ENCODE measurements at places on chromosomes 7 and 10. TPM values are rescaled to one million over a fixed set of nuclear protein-coding genes. Genes with fewer than 3 reads are reported as not detected.

Gene KCND2
- not detected for total RNA-seq

Gene OR2A1
- total RNA-seq = not detected

Gene PRRT4
- 0.41 TPM for total RNA-seq

Gene INA
- 26.7 TPM for total RNA-seq

Gene GNAT3
- not detected for total RNA-seq

Gene ADGRA1
- 0.02 TPM for total RNA-seq

Gene GPR37
- 0.71 TPM for total RNA-seq

Gene ASB10
- not detected for total RNA-seq

Gene PTPRZ1
- not detected for total RNA-seq

Gene AGAP9
- 9.3 TPM for total RNA-seq

Gene TMEM196
- total RNA-seq = not detected

Gene KLF14
- total RNA-seq = not detected

Gene FGFR2
- 0.22 TPM for total RNA-seq

Gene PRLHR
- total RNA-seq = not detected

Gene SFTPD
- total RNA-seq = 0.48 TPM

Gene NPSR1
- total RNA-seq = not detected

Gene SFRP4
- total RNA-seq = 4.2 TPM

Gene MLXIPL
- 1.3 TPM for total RNA-seq

Gene INHBA
- 0.50 TPM for total RNA-seq

Gene BMPER
- 11.0 TPM for total RNA-seq

Gene DPP6
- not detected for total RNA-seq

Gene GIMAP8
- total RNA-seq = not detected

Gene POR
- 154 TPM for total RNA-seq

Gene TMEM176A
- 0.15 TPM for total RNA-seq

Gene KIAA1549
- 7.8 TPM for total RNA-seq

Gene KEL
- not detected for total RNA-seq

Gene SERPINE1
- total RNA-seq = 712 TPM
